ENCODE measurements at places on chromosomes 13 and 19. TPM values are rescaled to one million over a fixed set of nuclear protein-coding genes. Genes with fewer than 3 reads are reported as not detected.
A peak's percentile ranks its signal among the peaks of the same experiment; 100 is the strongest.

DNA sequence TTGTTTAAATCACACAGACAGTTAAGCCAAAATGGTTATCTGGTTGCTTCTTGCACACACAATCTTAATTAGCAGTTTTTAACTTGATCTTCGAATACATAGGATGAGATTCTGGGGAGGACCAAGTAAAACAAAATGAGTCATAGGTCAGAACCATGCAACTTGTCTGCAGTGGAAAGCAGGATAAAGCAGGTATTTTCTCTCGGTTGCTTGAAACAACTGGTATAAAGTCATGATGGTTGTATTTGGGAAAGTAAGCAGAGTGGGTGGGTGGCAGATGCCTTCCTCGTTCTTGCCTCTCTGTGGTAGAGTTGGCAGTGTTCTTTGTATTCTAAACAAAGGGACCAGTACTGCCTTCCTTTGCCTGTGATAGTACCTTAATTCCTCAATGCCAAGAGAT, 167.0 kb downstream of the COG6 start:
- peak overlapping the region; percentile 61 for H3K4me3 ChIP-seq
- peaks cover 22% of the 10 kb centered on the region for H3K4me1 ChIP-seq
- H3K27me3 ChIP-seq: peaks cover 4% of the 10 kb centered on the region
- H3K36me3 ChIP-seq: no peaks in the 10 kb centered on the region
- peak; percentile 62 for ATAC-seq

- no peak for ATAC-seq
- H3K27ac ChIP-seq: no peak overlapping the region
- peaks cover 14% of the 10 kb centered on the region for H3K4me1 ChIP-seq
- no peak overlapping the region for H3K4me3 ChIP-seq
These were observed 36.3 kb downstream of the AP1M1 start for GRCh38 chr19:16233836-16234551.

- no peak overlapping the region for H3K27ac ChIP-seq
- H3K4me3 ChIP-seq: no peak overlapping the region
- no peaks in the 10 kb centered on the region for H3K36me3 ChIP-seq
- no peaks in the 10 kb centered on the region for H3K4me1 ChIP-seq
- ATAC-seq: no peak
These were observed 120.2 kb downstream of the URI1 start for GRCh38 chr19:30062065-30062906.

GRCh38 chr19:33962161-33962560, 165.5 kb downstream of the KCTD15 start:
- ATAC-seq: no peak
- peaks cover 8% of the 10 kb centered on the region for H3K27me3 ChIP-seq
- H3K27ac ChIP-seq: no peak overlapping the region
- no peaks in the 10 kb centered on the region for H3K36me3 ChIP-seq
- no peaks in the 10 kb centered on the region for H3K4me1 ChIP-seq

DNA sequence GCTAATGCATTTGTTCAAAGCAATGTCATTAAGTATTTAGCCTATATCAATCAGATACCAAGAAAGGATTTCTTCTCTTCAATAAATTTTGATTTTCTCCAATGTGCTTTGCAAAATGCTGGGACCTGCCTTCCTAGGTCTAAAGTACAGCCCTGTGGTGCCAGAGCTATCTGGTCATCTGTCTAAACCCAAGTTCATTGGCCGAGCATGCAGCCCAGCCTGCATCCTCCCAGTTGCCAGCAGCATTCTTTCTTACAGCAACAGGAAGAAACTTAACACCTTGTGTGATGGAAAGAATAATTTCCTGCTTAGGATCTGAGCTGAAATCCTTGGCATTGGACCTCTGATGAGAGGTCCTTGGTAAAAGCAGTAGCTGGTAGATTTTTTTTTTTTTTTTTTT, 310.0 kb downstream of the RBM26 start:
- no peaks in the 10 kb centered on the region for H3K36me3 ChIP-seq
- no peak overlapping the region for H3K4me3 ChIP-seq
- no peak for ATAC-seq
- H3K27ac ChIP-seq: no peak overlapping the region
- no peaks in the 10 kb centered on the region for H3K4me1 ChIP-seq
- H3K27me3 ChIP-seq: no peaks in the 10 kb centered on the region

GRCh38 chr19:11446652-11447301, 11.3 kb downstream of the PRKCSH start:
- H3K36me3 ChIP-seq: peaks cover 61% of the 10 kb centered on the region
- no peak overlapping the region for H3K27ac ChIP-seq
- ATAC-seq: peak; percentile 71
- H3K4me3 ChIP-seq: no peak overlapping the region

The ZNF226 gene
- total RNA-seq: 9.2 TPM

- peak overlapping the region; percentile 80 for H3K4me3 ChIP-seq
- peaks cover 22% of the 10 kb centered on the region for H3K36me3 ChIP-seq
- H3K27me3 ChIP-seq: no peaks in the 10 kb centered on the region
- ATAC-seq: peak; percentile 10
These were observed 41.2 kb downstream of the BRD4 start for GRCh38 chr19:15291089-15291488.

The ATP1A3 gene
- 5.0 TPM for total RNA-seq

- H3K4me3 ChIP-seq: no peak overlapping the region
- no peak overlapping the region for H3K27ac ChIP-seq
- H3K27me3 ChIP-seq: peaks cover 17% of the 10 kb centered on the region
- ATAC-seq: no peak
- H3K36me3 ChIP-seq: no peaks in the 10 kb centered on the region
These were observed 552 bp downstream of the PLK5 start for GRCh38 chr19:1524287-1524971.

DNA sequence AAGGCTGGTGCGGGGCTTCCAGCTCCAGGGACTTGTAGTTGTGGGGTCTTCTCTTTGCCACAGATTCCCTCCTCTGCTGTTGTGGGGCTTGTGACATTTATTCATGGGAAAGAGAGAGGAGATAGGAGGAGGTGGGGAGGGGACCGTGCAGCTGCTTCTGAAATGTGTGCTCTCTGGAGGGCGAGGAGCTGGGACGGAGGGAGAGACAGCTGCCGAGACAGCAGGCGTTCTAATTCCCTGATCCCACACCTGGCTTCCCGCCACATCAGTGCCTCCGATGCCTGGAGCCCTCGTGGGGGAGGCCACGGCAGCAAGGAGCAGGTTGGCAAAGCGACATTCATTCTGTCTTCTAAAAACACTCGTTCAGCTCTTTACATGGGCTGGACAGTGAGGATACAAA, 164.4 kb downstream of the USP12 start:
- no peak overlapping the region for H3K4me3 ChIP-seq
- no peak for ATAC-seq
- no peaks in the 10 kb centered on the region for H3K4me1 ChIP-seq

The PRTN3 gene
- not detected for total RNA-seq

- H3K4me3 ChIP-seq: no peak overlapping the region
- peaks cover 7% of the 10 kb centered on the region for H3K4me1 ChIP-seq
- H3K36me3 ChIP-seq: peaks cover 85% of the 10 kb centered on the region
- no peak overlapping the region for H3K27ac ChIP-seq
- no peaks in the 10 kb centered on the region for H3K27me3 ChIP-seq
- no peak for ATAC-seq
These were observed 6.8 kb downstream of the ZNF134 start for GRCh38 chr19:57620673-57621348.

The CYP4F8 gene
- total RNA-seq: not detected

The SRRM5 gene
- 1.4 TPM for total RNA-seq

GRCh38 chr13:23505007-23505406, 65.2 kb upstream of the TNFRSF19 start:
- H3K36me3 ChIP-seq: no peaks in the 10 kb centered on the region
- H3K27me3 ChIP-seq: peaks cover 11% of the 10 kb centered on the region
- H3K4me3 ChIP-seq: no peak overlapping the region
- ATAC-seq: no peak
- H3K27ac ChIP-seq: no peak overlapping the region
- no peaks in the 10 kb centered on the region for H3K4me1 ChIP-seq

- no peaks in the 10 kb centered on the region for H3K36me3 ChIP-seq
- no peak overlapping the region for H3K27ac ChIP-seq
- H3K27me3 ChIP-seq: no peaks in the 10 kb centered on the region
- H3K4me1 ChIP-seq: no peaks in the 10 kb centered on the region
- no peak overlapping the region for H3K4me3 ChIP-seq
These were observed 53.6 kb upstream of the FARP1 start for GRCh38 chr13:98089246-98089645.
